ENCODE measurements at places on chromosomes 5 and 9. TPM values are rescaled to one million over a fixed set of nuclear protein-coding genes. Genes with fewer than 3 reads are reported as not detected.

- DNase-seq, result no peak
Observed at GRCh38 chr9:38253200-38253599, 139.3 kb upstream of the ALDH1B1 start.

GRCh38 chr5:176620333-176620981, 9.9 kb downstream of the SNCB start:
- no peak for DNase-seq

DNA sequence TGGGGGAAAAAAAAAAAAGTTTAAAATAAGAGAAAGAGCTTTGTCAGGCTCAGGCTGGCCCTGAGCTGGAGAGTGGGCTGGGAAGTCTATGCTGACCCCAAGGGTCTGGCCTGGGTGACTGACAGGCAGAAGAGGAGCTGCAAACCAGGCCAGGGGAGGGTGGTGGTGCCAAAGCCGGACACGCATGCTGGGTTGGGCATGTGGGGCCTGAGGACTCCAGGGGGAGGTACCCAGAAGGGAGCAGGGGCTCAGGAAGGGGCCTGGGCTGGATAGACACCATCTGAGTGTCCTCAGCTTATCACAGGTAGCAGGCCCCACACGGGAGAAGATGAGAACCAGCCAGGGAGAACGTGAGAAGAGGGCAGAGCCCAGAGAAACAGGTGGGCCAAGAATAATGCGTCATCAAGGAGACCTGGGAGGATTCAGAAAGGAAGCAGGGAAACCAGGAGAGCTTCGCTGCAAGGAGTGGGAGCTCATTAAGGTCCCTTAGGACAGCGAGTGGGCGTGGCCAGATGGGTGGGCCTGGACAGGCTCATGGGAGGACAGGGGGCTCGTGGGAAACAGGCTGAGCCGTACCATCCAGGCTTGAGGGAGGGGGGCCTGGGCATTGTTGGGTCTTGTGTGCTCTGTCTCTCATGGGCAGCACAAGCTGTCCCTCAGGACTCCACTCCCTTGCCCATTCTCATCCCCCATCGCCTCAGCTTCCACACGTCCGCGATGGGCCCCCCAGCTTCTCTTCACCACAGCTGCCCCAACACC, 16.0 kb downstream of the TMOD1 start:
- DNase-seq, result no peak

GRCh38 chr5:67880876-67881275, 334.7 kb upstream of the PIK3R1 start:
- peak; percentile 9 for DNase-seq

Gene SEMA5A
- polyA plus RNA-seq, result 49.0 TPM
